Nephron progenitor cell (in vitro differentiated cells): ENCODE measurements at places on chromosomes 16 and 17.

GRCh38 chr17:48610282-48611211 lies at the start of gene HOXB7:
HOXB7 (minus strand) TSS chr17:48611017; CDS start chr17:48610918, 99 bp downstream.
- DNase-seq, result peak; percentile 83

DNA sequence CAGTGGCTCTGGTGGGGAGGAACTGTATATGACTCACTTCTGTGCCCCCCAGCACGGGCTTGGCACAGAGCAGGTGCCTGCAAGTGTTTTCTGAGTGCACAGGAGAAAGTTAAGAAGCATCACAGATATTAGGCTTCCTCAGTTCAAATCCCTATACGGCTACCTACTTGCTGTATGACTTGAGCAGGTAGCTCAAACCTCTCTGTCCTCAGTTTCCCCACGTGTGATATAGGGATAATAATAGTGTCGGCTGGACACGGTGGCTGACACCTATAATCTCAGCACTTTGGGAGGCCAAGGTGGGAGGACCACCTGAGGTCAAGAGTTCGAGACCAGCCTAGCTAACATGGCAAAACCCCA lies 95.7 kb downstream of the C16orf78 start:
- no peak for DNase-seq

DNA sequence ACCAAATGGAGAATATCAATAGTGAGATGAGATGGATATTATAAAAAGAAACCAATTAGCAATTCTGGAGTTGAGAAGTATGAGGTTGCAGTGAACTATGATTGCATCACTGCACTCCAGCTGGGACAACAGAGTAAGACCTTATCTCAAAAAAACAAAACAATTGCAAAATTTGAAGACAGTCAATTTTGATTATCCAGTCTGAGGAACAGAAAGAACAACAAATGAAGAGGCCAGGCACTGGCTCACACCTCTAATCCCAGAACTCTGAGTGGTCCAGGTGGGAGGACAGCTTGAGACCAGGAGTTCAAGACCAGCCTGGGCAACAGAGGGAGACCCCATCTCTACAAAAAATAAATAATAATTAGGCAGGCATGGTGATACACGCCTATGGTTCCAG lies 35.0 kb downstream of the USP32 start:
- DNase-seq, result no peak

DNA sequence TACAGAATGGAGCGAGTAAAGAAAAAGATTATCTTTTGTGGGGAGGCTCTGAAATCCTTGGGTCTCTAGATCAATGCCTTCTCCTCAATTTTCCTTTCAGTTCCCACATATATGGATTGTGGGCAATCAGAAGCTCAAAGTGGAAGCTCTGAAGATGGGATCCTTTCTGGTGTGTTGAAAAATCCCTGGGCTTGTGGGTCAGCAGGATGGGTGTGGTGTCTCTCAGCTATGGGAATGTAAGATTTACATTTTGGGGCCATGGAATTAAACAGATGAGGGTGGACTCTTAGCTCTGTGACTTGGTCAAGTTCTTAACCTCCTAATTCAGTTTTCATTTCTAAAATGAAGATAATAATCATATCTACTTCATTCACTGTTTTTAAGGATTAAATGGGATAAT lies 231.9 kb upstream of the CA10 start:
- no peak for DNase-seq

DNA sequence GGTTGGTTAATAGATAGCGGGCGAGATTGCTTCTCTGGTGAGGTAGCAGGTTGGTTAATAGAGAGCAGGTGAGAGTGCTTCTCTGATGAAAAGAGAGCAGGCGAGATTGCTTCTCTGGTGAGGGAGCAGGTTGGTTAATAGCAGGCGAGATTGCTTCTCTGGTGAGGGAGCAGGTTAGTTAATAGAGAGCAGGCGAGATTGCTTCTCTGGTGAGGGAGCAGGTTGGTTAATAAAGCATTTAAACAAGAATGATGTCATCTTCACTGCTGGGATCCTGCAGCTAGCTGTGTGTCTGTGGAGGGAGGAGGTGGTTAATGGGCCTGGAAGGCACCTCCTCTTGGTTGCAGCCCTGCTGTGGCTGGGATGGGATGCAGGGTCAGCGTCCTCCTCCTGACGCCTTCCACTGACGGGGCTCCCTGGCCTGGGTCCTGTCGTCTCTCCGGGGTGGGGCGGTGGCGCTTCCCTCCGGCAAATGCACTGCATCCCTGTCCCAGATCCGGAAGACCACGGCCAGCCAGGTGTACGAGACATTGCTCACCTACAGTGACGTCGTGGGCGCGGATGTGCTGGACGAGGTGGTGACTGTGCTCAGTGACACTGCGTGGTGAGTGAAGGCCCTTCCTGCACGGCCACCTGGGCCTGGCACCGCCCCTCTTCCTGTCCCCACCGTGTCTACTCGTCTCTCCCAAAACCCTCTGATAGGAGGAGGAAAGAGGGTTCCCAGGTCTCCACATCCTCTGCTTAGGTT lies 99.2 kb upstream of the ZNF750 start:
- DNase-seq, result no peak

DNA sequence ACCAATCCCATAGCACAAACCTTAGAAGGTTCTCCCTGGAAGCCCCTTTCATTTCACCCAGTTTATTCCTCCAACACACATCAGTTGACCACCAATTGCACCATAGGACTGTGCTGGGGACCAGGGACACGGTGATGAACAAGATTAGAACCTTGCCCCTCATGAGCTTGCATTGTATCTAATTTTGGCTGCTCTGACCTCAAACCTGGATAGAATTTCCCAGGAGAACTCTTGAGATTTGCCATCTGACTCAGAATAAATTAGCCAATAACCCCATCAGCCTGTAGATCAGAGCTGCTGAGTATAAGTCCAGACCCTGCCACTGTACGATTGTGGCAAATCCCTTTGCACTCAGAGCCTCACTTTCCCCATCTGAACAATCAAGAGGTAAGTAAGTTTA lies 52.1 kb downstream of the CDH11 start:
- no peak for DNase-seq

DNA sequence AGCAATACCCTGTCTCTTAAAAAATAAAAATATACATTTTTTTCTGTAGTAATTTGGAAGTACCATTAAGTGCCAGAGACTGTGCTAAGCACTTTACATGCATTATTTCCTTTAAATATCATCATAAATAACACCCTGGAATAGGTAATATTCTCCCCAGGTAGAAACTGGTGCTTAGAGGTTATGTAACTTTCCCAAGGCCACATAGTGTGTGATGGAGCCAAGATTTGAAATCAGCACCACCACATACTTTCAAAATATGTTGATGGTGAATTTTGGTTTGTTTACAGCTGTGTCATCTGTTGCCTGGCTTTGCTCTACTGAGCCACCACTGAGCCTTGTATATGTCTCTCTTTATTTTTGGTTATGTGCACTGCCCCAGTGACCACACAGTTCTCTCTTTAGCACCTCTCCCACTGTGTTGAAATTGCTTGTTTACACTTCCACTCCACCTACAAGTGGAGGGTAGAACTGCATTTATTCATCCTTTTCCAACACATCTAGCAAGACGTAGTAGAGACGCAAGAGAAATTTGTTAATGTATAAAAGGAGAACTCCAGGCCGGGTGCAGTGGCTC lies 19.0 kb upstream of the NBR1 start:
- DNase-seq, result no peak

GRCh38 chr16:55249936-55250335 lies 74.1 kb upstream of the IRX6 start:
- no peak for DNase-seq

- DNase-seq, result peak; percentile 34
Measured at GRCh38 chr17:72373910-72374741, 253.3 kb downstream of the SOX9 start.

- no peak for DNase-seq
Measured at GRCh38 chr17:17467016-17467415, 9.8 kb upstream of the MED9 start.

- DNase-seq, result no peak
Measured at GRCh38 chr17:71921796-71922195, 199.0 kb upstream of the SOX9 start.

DNA sequence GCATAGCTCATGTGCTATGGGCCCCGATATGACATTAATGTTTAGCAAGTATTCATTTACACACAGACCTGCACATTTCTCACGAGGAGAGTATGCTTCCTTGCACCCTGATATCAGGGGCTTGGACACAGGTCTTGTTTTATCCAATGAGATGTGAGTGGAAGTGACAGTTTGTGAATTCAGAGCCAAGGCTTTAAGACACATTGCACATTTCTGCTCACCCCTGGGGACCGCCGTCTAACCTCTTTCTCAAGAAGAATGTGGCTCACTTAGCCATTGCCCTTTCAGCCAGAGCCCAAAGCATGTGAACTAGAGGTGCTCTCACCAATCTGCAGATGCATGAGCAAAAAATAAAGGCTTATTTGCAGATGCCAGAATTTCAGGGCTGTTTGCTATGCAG lies 116.1 kb upstream of the C16orf82 start:
- no peak for DNase-seq

DNA sequence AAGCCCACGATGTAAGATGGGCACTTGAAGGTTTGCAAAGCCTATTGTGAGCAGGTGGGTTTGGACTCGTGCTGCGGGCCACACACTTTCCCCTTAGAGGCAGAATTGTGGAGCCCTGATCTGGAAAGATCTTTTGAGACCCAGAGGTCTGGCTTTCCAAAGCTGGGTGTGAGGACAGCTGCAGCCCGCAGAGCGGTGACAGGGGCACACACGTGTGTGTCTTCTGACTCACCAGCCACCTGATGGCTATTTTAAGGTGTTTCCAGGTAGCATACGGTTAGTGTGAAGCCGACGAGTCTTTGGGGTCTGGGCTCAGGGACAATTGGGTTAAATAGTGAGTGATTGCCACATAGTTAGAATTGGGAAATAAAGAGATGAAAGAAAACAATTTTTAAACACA lies 108.9 kb upstream of the GSE1 start:
- no peak for DNase-seq

DNA sequence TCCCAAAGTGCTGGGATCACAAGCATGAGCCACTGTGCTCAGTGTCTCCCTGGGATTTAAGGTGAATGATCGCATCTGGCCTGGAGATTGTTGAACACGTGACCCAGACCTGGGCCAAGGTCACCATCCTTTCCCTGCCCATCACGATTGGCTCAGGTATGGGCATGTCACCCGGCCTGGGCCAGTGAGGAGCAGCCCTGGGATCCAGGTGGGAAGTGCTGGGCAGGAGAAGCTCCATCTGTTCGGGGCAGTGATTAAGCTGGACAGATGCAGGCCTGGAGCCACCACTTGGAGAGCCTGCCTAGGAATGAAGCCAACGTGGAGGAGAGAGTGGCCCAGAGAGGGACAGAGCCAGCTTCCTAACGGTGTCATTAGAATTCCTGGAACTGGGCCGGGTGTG lies 6.8 kb downstream of the LAT start:
- DNase-seq, result no peak

- DNase-seq, result no peak
Measured at GRCh38 chr16:75197522-75198134, 9.3 kb downstream of the CTRB2 start.

DNA sequence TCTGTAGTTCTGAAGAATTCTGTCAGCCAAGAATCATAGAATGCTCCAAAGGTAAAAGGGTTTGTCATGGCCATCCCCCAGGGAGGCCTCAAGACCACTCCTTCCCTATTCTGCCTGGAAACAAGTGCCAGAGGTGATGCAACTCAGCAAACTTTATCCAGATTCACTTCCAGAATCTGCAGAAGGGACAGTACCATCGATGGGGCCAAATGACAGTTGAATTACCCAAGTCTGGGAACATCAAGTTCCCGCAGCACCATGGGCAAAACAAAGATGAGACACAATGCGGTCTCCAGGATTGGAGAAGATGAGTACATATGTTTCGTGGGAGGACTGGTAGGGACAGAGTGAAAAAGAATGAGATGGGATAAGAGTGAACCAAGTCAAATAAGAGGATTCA lies 13.7 kb upstream of the TAT start:
- DNase-seq, result no peak

DNA sequence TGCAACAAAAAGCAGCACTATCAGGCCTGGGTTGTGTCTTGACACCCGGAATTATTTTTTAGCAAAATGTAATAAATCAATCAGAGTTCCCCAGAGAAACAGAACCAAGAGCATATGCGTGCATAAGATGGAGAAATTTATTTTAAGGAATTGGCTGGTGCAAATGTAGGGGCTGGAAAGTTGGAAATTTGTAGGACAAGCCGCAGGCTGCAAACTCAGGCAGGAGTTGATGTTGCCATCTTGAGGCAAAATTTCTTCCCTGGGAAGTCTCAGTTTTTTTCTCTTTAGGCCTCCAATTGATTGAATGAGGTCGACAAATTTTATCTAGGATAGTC lies 158.9 kb upstream of the FAM20A start:
- DNase-seq, result no peak

DNA sequence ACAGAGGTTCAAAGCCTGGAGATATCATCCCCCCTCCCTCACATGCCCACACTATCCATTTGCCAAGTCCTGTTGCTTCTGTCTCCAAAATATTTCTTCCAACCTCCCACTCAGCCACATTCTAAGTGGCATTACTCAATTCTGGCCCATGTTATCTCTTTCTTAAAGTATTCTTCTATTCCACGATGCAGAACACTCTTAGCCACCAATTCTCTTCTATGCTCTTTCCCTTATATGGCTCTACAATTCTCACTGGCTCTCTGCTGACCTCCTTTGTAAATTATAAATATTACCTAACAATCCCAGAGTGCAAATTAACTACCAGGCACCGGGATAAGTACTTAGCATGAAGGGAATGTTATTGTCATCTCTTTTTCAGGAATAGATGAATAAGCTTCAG lies 82.4 kb downstream of the KCNJ2 start:
- no peak for DNase-seq

DNA sequence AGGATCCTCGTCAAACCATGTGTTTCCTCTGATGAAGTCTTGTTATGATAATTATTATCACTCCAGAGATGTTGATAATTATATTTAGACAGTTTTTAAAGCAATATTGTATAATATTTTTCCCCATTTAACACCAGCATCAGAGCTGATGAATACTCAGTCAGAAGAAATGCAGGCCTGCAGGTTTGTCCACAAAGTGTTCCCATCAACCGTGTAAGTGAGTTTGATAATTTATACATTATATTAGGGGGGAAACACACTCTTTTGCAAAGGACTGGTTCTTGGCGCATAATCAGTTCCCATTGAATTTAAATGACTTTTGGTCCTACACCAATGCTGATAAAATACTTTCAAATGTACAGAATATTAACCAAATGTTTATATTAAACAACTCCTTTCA lies 454.8 kb downstream of the TOX3 start:
- DNase-seq, result no peak
